ENCODE measurements at places on chromosomes 12 and 14. TPM values are rescaled to one million over a fixed set of nuclear protein-coding genes. Genes with fewer than 3 reads are reported as not detected.

DNA sequence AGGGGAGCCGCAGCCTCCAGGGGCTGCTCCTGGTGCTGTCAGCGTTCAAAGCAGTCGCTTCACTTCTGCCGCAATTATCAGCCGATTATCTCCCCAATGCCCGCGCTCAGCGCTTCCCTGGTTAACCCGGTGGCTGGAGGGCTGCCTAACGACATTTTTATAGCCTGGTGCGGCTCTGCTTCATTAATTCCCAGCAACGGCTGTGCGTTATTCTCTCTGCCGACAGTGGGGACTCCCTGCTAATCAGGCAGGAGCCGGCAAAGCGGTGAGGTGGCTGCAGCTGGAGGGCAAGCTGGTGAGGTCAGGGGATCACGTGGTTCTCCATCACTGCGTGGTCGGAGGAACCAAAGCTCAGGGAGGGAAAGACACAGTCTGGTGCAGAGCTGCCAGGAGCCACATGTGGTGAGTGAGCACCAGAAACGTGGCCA lies 62.9 kb downstream of the GLRX5 start:
- H3K4me3 ChIP-seq = no peak overlapping the region
- DNase-seq = no peak
- H3K27me3 ChIP-seq = peaks cover 13% of the 10 kb centered on the region
- H3K4me1 ChIP-seq = no peaks in the 10 kb centered on the region

DNA sequence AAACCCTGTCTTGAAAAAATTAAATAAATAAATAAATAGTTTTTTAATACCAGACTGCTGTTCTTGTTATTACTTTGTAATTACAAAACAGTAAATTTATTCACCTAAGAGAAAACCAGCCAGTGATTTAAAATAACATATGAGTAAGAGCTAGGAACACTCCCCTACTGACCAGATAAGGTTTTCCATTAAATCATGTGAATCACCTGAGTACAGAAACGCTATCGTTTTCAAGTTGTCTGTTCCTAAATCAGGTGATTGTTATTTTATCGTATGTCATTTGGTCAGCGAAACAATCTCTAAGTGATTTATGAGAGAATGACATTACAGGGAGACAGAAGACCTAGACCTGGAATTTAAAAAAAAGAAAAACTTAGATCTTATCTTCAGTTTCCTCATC lies 47.3 kb downstream of the RPS29 start:
- H3K27ac ChIP-seq = no peak overlapping the region
- H3K4me3 ChIP-seq = no peak overlapping the region
- H3K4me1 ChIP-seq = no peaks in the 10 kb centered on the region

Gene SLC6A13
- 0.72 TPM for total RNA-seq

GRCh38 chr14:100585448-100586152 lies 1.6 kb downstream of the BEGAIN start:
- no peaks in the 10 kb centered on the region for H3K4me1 ChIP-seq
- H3K36me3 ChIP-seq = peaks cover 6% of the 10 kb centered on the region
- DNase-seq = no peak
- peak overlapping the region; percentile 70 for H3K4me3 ChIP-seq
- H3K27me3 ChIP-seq = no peaks in the 10 kb centered on the region

All from MCF 10A (cell line).